SK-MEL-5 (cell line): ENCODE measurements at places on chromosomes 13 and 19.

GRCh38 chr13:20435616-20436368, 89.9 kb downstream of the CRYL1 start:
- DNase-seq: no peak

DNA sequence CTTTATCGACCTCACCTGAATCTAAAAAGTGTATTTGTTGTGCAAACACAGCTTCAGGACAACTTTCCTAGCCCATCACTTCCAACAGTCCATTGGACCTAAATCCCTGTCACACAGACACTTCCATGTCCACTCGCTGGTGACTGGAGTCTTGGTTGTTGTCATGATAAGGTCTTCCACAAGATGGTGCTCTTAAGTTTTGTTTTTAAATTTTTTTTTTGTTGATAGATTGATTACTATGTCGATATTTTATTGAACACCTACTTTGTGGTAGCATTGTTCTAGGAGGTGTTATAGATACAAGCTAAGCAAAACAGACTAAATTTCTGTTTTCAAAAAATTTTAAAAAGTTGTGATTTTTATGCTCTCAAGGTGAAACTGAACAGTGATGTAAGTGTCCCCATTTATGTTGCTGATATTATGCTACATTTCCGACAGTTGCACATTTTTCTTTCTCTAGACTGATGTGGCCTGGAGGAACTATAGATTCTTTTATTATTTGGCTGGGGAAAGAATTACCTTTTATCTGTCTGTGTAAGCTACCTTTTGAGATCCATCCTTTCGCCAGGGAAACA, 8.1 kb upstream of the ERICH6B start:
- peak; percentile 62 for DNase-seq

DNA sequence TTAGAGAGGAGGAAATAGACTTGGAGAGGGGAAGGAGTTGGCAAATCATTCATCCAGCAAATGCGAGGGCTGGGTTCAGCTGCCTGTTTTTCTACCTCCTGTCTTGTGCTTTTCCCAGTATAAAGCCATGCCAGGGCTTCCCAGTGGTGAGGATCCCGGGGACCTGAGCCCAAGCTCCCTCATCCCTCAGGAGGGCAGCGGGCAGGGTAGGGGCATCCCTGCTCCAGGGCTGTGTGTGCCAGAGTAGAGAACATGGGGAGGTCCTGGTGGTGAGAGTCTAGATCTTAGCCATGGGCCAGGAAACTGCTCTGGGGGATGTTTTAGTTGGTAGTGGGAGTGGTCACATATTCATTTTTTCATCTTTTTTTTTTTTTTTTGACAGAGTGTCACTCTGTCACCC, 43.6 kb downstream of the GPR12 start:
- DNase-seq: no peak

DNA sequence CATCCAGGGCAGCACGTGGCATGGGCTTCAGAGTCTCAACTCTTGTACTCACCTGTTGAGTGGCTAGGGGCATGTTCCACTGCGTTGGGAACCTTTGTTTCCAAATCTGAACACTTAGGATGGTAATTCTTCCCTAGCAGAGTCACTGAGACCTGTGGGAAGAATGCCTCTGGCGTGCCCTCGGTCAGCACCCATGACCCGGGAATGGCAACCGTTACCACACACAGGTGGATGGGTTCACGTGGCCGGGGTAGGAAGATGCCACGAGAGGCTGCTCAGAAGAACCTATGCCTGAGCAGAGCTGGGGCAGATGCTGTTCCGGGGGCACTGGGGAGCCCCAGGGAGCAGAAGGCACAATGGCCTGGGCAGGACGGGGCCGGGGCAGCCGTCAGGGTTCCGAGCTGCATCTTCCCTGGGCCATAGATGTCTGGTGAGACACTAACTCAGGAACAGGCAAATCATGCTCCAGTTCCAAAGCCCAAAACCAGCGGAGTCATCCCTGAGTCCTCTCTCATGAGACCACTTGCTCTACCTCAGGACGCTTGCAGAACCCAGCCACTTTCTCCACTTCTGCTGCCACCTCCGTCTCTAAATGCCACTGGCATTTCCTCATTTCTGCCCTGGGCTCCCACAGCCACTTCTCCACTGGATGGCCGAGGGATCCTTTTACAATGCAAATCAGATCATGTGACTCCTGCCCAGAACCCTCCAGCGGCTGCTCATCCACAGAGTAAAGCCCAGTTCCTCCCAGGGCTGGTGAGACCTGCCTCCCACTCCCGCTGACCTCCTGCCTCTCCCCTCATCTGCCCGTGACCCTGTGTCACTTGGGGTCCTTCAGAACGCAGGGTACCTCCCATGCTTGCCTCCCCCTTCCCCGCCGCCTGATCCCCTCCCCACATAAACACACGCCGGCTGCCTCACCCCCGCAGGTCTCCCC, 36.7 kb downstream of the FAM124A start:
- DNase-seq: no peak
